ENCODE measurements at places on chromosomes 5 and 9. TPM values are rescaled to one million over a fixed set of nuclear protein-coding genes. Genes with fewer than 3 reads are reported as not detected.

Gene EHMT1
- 47.4 TPM for total RNA-seq

Gene PLPP7
- total RNA-seq: 3.7 TPM

Gene NUTM2F
- total RNA-seq: not detected

Gene MBLAC2
- total RNA-seq: 3.3 TPM

Gene RC3H2
- 17.8 TPM for total RNA-seq
